ENCODE measurements at places on chromosomes 7 and 10. TPM values are rescaled to one million over a fixed set of nuclear protein-coding genes. Genes with fewer than 3 reads are reported as not detected.

HMX2 gene
- total RNA-seq = 1.3 TPM

GRCh38 chr10:4623200-4623599, 202.8 kb upstream of the AKR1E2 start:
- H3K4me3 ChIP-seq = no peak overlapping the region
- no peaks in the 10 kb centered on the region for H3K36me3 ChIP-seq
- H3K27ac ChIP-seq = no peak overlapping the region
- H3K4me1 ChIP-seq = no peaks in the 10 kb centered on the region

GRCh38 chr7:86158111-86158510, 485.6 kb upstream of the GRM3 start:
- no peak for DNase-seq
- no peaks in the 10 kb centered on the region for H3K36me3 ChIP-seq
- H3K27ac ChIP-seq = no peak overlapping the region
- no peaks in the 10 kb centered on the region for H3K4me1 ChIP-seq
- no peaks in the 10 kb centered on the region for H3K27me3 ChIP-seq
- H3K4me3 ChIP-seq = no peak overlapping the region

DNA sequence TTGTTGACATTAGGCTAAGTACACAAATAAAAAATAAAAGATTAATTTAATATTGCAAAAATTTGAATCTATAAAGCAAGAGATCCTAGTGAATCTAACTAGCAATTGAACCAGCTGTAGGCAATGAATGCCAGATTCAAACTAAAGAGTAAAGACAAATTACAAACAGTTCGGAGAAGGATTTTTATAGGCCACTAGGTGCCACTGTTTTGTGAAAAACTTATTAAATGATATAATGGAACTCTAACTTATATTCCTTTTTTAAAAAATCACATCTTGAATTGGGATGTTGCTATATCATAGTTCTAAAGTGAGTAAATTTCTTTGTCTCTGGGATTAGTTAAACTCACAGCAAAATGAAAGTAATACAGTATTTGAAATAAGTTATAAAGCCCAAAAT, 39.1 kb upstream of the GNAI1 start:
- H3K36me3 ChIP-seq = no peaks in the 10 kb centered on the region
- no peak for DNase-seq
- no peaks in the 10 kb centered on the region for H3K4me1 ChIP-seq

DNA sequence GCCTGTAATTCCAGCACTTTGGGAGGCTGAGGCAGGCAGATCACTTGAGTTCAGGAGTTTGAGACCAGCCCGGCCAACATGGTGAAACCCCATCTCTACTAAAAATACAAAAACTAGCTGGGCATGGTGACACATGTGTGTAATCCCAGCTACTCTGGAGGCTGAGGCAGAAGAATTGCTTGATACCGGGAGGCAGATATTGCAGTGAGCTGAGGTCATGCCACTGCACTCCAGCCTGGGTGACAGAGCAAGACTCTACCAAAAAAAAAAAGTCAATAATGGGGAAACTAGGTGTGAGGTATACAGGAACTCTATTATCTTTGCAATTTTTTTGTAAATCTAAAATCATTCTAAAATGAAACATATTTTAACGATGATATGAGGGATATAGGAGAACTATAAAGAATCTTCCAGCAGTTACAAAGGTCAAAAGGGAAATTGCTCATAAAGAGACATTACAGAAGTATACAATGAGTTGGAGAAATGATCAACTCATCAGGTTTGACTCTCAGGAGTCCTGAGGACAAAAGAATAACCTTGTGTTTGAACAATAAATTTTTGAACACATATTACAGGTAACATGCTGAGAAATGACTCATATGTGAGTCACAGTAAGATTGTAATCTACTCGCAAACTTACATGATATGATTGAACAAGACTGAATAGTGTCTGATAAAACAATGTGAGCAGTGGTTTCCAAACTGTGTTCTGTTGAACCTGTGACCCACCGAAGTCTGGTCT, 272.6 kb downstream of the FGFR2 start:
- H3K4me1 ChIP-seq = no peaks in the 10 kb centered on the region
- no peak overlapping the region for H3K4me3 ChIP-seq
- H3K27ac ChIP-seq = no peak overlapping the region
- H3K36me3 ChIP-seq = no peaks in the 10 kb centered on the region
- H3K27me3 ChIP-seq = no peaks in the 10 kb centered on the region
- no peak for DNase-seq
